Stimulated activated naive CD4-positive, alpha-beta T cell (primary cell): ENCODE measurements at places on chromosomes 7 and 10.

DNA sequence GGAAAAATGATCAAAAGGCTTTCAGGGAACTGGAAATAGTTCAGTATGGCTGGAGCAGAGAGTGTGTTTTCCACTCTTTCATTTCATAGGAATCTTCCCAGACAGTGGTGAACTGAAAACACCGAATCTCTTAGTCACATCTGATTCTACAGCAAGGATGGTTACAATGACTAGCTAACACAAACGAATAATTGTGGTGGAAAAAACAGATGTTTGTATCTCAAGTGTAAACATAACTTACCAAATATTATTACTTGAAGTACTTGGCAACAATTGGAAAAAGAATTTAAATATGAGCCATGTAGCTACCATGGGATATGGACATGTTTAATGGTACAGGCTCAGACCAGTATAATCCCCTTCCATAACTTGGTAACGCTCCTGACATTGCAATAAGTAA is 21.1 kb upstream of the BPGM start:
- no peak for DNase-seq

DNA sequence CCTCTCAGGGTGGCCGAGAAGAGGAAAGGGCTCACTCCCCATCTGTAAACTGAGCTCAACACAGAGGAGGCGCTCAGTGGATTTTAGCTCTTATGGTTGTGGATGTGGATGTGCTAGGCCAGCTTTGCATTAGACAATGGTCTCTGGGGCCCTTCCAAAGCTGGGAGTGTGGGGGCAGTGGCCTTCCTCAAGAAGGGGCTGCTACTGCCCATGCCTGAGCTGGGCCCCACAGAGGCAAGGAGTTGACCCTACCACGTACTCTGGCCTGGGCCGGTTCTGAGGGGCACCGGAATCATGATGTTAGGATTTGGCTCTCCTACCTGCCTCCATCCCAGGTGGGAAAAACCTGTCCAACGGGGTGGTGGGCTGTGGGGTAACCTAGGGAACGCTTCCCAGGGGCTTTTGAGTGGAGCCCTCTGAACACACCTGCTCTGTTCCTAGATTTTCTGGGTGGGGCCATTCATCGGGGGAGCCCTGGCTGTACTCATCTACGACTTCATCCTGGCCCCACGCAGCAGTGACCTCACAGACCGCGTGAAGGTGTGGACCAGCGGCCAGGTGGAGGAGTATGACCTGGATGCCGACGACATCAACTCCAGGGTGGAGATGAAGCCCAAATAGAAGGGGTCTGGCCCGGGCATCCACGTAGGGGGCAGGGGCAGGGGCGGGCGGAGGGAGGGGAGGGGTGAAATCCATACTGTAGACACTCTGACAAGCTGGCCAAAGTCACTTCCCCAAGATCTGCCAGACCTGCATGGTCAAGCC is 11.5 kb downstream of the AQP1 start:
- no peak for DNase-seq

GRCh38 chr10:27192284-27192683 is 37.1 kb downstream of the MASTL start:
- no peak for DNase-seq

DNA sequence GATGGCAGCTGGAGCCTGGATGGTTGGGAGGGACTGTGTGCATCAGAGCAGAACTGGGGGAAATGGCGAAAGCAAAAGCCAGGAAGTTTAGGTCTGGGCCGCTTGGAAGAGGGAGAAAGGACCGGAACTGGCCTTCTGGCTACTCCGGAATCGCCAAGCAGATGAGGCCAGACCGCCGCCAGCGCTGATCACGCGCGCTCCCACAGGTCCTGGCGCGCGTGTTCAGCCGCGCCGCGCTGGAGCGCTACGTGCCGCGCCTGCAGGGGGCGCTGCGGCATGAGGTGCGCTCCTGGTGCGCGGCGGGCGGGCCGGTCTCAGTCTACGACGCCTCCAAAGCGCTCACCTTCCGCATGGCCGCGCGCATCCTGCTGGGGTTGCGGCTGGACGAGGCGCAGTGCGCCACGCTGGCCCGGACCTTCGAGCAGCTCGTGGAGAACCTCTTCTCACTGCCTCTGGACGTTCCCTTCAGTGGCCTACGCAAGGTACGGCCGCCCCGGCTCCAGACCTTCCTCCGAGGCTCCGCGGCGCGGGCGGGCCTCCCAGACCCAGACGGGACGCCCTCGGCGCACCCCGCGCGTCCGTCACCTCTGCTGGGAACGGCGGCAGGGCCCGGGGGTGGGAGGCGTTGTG is 2.0 kb downstream of the CYP26C1 start:
- peak; percentile 19 for DNase-seq

GRCh38 chr7:50145801-50146338 is 52.8 kb upstream of the ZPBP start:
- DNase-seq: no peak

- DNase-seq: no peak
These were observed 32.8 kb upstream of the TMEM106B start for GRCh38 chr7:12178317-12178716.

GRCh38 chr7:98760201-98760651 is 109.6 kb downstream of the TMEM130 start:
- DNase-seq: no peak

DNA sequence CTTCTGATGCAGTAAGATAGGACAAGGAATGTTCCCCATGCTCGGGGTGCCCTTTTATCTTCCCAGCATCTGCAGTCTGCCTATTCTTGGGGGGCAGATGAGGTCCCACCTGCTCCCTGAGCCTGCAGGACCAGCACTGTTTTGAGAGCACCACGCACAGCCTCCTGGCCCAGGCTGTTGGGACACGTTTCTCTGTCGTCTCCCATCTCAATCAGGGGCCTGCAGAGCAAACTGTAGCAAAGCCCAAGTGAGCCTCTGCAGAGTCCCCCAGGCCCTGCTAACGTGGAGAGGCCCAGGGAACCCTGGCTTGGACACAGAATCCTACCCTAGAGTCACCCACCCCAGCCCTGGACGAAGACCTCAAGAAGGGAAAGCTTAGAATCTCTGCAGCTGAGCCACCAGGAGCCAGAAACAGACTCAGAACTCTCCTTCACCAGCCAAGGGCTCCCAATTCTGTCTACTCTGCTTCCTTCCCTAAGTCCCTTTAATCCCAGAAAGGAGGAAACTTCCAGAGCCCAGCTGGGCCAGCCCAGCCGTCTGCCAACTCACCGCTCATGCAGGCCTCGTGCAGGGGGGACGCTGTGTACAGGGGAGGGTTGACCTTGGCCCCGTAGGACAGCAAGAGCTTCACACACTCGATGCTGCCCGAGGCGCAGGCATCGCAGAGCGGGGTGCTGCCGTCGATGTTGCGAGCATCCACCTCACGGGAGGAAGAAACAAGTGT is 15.6 kb downstream of the ASB13 start:
- no peak for DNase-seq

DNA sequence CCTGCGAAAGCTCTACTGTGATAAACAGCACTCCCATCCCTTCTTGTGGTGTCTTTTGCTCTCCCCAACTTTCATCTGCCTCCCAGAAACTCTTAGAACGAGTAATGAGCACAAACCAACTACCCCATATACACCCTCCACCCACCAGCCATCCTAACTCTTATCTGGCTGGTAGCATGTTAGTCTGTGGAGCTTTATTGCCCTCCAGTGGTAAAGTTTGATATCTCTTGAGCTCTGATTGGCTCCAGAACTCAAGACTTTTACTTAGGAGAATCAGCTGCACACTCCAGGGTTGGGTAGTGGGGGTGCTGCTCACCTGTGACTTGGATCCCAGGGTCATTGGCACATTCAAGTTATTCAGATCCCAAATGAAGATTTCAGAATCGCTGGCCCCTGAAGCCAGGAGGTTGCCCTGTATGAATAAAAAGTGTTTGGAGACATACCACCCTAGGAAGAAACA is 10.9 kb downstream of the SEC31B start:
- DNase-seq: peak; percentile 23

- DNase-seq: no peak
These were observed 93.4 kb upstream of the PARD3 start for GRCh38 chr10:34908481-34908880.

DNA sequence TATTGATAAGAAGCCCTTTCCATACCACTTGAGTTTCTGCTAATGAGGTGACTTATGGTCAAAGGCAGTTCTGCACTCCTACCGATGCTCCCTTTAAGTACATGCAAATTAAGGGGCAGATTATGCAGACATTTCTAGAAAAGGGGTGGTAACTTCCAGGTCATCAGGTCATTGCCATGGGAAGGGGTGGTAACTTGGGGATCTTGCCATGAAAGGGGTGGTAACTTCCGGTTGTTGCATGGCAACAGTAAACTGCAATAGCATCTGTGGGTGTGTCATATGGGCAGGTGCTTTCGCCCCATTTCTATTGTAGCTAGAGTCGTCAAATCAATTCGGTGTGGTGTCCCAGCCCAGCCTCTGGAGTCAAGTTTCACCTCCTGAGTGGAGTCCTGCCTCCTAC is 150.9 kb downstream of the UBE2H start:
- no peak for DNase-seq
